ENCODE measurements at places on chromosomes 6 and 20.

DNA sequence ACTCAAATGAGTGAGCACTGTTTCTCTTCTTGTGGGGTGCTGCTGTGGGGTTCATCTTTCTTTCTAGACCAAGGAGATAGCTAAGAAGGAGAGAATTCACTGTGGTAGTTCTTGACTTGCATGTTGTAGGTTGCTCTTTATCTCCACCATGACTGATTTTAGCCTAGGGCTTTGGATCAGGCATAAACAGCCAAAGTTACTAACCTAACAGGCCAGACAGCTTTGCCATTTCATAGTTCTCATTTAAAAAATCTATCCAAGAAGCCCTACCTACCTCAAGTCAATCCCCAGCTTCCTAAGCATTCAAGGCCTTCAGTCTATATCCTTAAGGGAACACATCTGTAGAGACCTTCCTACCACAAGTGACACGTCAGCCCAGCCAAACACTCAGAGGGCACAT is 107.9 kb upstream of the CARMIL1 start:
- no peak for DNase-seq

DNA sequence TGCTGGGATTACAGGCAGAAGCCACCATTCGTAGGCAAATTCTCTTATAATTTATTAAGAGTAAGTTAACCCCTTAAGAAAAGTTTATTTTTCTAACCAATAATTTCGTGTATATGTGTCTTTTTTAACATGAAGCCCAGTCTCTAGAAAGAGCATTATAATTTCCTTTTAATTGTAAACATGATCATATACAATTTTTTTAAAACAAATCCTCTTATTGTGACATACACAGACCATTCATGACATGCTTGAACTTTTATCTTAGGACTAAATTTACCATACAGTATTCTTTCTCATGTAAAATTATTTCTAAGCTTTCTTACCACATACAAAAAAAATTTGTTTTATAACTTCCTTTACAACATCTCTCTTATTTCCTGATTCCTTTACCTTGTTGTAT is 6.7 kb downstream of the ACOT13 start:
- no peak for DNase-seq

GRCh38 chr6:126682440-126682839 is 342.5 kb downstream of the CENPW start:
- no peak for DNase-seq

DNA sequence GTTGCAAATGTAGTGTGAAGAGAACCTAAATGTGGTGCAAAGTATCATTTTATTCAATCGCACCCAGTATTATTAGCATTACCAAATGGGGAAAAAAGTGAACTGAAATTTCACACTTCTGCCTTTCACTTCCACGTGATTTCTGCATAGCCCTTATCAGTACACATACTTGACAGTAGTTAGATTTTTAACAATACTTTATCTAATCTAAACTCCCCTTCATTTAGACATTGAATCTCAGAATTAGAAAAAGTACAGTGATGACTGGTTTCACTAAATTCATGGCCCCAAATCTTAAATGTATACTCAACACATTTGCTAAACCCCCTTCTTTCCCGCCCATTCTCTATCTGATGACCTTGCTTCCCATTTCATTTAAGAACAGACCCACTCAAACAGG is 14.3 kb downstream of the STX7 start:
- DNase-seq: no peak

DNA sequence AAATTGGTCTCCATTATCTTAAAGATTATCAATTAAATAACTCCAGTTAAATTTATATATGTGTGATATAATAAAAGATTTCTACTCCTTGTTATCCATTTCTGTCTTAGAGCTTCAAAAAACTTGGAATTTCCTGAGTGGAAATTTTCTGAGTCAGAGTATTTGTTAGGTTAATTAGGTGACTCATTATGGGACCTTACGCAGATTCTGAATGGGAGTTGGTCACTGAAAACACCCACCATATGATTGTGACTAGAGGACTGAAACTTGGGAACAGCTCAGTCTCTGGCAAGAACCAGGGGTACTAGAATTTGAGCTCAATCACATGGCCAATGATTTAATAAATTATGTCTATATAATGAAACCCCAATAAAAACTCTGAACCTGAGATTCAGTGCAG is 125.4 kb upstream of the HMGCLL1 start:
- DNase-seq: peak; percentile 9

DNA sequence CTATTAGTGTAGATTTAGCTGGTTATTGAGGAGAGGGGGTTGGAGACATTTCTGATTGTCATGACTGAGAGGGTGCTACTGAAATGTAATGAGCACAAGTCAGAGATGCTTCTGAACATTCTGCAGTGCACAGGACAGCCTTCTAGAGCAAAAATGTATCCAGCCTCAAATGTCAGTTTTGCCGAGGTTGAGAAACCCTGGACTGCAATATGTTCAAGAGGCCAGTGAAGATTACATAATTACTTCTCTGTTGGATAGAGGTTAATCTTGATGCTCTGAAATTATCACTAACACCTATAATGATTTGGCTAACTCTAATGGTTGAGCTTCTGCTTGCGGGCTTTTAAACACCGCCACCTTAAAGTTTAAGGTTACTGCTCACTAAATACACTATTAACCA is 3.4 kb upstream of the DUSP22 start:
- no peak for DNase-seq

- DNase-seq: peak; percentile 11
Observed at GRCh38 chr6:23006656-23007055, 437.3 kb downstream of the HDGFL1 start.

GRCh38 chr6:170443151-170443662 is 109.9 kb downstream of the PSMB1 start:
- DNase-seq: no peak

GRCh38 chr6:21186479-21187055 is 407.0 kb upstream of the SOX4 start:
- peak; percentile 66 for DNase-seq

- no peak for DNase-seq
Observed at GRCh38 chr20:36353740-36354139, 47.6 kb downstream of the DLGAP4 start.

Measured in EH (cell line).